RPMI7951 (cell line): ENCODE measurements at places on chromosomes 16 and 17.

DNA sequence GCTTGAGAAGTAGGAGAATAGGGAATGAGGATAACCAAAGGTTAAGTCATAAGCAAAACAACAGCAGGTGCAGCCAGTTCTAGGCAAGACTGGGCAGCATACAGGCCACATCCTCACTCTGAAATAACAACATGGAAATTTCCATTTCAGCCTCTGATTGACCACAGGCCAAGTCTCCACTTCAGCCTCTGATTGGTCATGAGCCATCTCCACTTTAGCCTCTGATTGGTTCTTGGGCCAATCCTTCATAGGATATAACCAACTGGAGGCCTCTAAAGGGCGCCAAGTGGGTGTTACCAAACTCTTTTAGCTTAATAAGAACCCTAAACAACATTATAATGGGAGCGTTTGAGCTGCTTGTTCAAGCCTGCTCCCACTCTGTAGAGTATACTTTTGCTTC lies 512.0 kb downstream of the NPIPA7 start:
- DNase-seq: peak; percentile 6

- no peak for DNase-seq
Observed at GRCh38 chr16:64695684-64696083, 426.2 kb downstream of the CDH11 start.

- DNase-seq: no peak
Observed at GRCh38 chr16:19488213-19488640, 33.7 kb downstream of the GDE1 start.

DNA sequence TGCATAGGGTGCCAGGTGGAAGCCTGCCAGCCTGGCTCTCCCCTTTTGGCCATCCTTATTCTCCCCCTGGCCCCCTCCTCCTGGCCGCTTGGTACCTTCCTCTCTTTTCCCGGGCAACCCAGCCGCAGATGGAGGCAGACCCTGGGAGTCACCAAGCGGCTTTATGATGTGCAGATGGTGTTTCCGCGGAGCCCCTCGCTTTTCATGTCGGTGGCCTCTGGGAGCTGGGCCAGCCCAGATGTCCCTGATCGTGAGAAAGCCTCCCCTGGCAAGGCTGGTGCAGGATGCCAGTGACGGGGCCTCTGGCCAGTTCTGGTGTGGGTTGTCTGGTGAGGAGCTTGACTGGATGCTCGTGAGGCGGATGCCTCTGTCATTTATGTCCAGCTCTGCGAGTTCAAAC lies 18.0 kb upstream of the BRD7 start:
- DNase-seq: peak; percentile 20
